C1 segment of cervical spinal cord (tissue), 14 donors: ENCODE measurements at places on chromosomes 1 and 21.

GRCh38 chr1:84847253-84848250, 45.5 kb downstream of the LPAR3 start:
- no peak for DNase-seq

GRCh38 chr1:168312718-168313604, 32.3 kb downstream of the TBX19 start:
- DNase-seq, result no peak

GRCh38 chr1:11394592-11395245, 84.2 kb upstream of the DISP3 start:
- DNase-seq, result no peak

- no peak for DNase-seq
Observed at GRCh38 chr1:29331309-29331708, 95.0 kb downstream of the PTPRU start.

- DNase-seq, result no peak
Observed at GRCh38 chr1:199700551-199700950, 327.0 kb upstream of the NR5A2 start.

GRCh38 chr21:37551331-37551992, 184.9 kb downstream of the DYRK1A start:
- no peak for DNase-seq

- no peak for DNase-seq
Observed at GRCh38 chr1:44425341-44426082, 20.5 kb downstream of the RNF220 start.

DNA sequence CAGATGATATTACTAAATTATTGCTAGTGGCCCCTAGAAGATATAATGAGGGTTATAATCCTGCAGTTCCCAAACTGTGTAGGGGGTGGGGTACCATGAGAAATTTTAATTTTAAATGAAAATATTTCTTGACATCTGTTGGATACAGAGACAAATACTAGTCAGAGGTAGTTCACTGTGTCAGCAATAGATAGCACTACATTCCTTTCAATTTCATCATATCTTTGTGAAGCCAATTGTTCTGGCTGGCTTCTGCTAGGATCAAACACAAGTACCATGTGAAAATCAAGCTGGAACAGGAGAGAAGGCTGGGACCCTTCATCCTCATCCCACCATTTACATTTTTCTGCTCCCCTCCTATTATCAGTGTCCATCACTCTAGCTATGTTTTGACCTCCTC, 208.1 kb downstream of the USH2A start:
- no peak for DNase-seq

DNA sequence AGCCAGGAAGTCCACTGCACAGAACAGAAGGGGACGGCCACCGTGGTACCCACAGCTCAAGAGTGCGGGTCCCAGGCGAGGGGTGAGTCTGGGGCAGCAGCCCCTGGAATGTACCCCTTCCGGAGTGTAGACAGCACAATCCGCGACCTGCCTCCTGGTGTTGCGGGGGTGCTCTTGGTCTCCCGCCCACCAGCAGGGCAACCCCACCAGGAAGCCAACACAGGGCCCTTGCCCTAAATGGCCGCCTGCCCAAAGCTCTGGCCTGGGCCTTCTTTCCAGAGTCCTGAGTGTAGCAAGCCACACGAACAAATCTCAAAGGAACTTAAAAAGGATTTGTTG, 1.1 kb upstream of the SLC19A1 start:
- DNase-seq, result no peak

DNA sequence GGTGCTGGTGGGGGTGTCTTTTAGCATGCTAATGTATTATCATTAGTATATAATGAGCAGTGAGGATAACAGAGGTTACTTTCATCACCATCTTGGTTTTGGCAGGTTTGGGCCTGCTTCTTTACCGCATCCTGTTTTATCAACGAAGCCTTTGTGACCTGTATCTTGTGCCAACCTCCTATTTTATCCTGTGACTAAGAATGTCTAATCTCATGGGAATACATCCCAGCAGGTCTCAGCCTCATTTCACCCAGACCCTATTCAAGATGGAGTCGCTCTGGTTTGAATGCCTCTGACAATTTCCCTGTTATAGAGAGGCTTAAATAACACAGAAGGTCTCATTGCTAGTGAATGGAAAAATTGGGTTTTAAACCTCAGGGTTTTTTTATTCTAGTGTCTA, 300.8 kb upstream of the PROX1 start:
- DNase-seq, result no peak

- no peak for DNase-seq
Observed at GRCh38 chr21:28714777-28715464, 277.8 kb downstream of the LTN1 start.

GRCh38 chr21:36587388-36587787, 107.5 kb upstream of the CLDN14 start:
- no peak for DNase-seq

GRCh38 chr1:93613898-93614297, 67.7 kb downstream of the BCAR3 start:
- DNase-seq, result no peak

GRCh38 chr1:21536218-21536617, 27.0 kb downstream of the ALPL start:
- DNase-seq, result no peak

GRCh38 chr1:232695621-232696385, 65.9 kb upstream of the SIPA1L2 start:
- DNase-seq, result no peak

DNA sequence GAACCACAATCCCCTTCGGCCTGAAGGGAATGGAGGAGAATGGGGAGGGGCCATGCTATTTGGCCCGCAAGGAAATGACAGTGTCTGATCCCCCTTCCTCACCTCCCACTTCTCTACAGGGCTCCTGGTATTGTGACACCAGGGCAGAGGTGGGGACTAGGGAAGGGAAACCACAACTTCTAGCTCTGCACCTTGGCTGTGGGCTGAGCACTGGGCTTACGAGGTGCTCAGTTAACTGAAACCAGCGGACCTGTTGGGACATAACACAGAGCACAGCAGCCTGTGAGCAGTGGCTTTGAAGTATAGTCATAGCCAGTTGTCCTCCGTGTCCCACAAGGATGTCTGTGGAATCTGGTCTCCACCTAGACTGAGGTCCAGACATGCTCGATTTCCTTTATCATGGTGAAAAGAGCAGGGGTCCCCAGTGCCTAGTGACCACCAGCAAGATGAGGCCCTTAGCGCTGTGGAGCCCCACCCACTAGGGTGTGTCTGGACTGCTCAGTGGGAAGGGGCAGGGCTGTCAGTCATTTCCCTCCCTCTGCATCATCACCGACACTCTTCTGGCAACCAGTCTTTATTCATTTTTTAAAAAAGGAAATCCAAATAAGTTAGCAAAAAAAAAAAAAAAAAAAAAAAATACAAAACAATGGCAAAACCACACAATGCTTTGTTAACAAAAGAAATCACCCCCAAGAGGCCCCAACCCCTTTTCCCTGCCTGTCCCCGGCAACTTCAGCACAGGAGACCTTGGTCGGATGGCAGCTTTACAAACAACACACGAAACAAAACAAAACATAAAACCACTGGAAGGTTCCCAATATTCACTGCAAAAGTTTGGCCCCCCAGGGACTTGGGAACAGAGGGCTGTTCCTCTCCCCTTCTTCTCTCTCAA, 3.0 kb downstream of the MYOG start:
- DNase-seq, result no peak

DNA sequence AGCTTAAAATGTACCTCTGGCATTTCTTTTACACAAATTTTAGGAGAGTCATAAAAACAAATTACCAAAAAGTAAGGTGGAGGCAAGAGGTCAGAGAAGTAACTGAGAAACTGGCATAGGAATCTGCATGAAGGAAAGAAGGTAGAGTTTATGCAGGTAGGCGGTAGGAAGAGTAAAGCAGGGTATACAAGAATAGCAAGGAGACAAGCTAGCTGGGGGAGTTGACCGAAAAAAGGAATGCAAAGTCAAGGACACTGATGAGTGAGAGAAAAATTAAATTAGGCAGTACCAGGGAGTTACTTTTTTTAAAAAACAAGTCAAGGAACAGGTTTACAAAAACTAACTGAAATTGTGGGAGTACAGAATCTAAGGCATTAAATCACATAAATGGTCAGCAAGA, 56.0 kb downstream of the FOXJ3 start:
- DNase-seq, result no peak
